ENCODE measurements at places on chromosomes 7 and 10. TPM values are rescaled to one million over a fixed set of nuclear protein-coding genes. Genes with fewer than 3 reads are reported as not detected.

DNA sequence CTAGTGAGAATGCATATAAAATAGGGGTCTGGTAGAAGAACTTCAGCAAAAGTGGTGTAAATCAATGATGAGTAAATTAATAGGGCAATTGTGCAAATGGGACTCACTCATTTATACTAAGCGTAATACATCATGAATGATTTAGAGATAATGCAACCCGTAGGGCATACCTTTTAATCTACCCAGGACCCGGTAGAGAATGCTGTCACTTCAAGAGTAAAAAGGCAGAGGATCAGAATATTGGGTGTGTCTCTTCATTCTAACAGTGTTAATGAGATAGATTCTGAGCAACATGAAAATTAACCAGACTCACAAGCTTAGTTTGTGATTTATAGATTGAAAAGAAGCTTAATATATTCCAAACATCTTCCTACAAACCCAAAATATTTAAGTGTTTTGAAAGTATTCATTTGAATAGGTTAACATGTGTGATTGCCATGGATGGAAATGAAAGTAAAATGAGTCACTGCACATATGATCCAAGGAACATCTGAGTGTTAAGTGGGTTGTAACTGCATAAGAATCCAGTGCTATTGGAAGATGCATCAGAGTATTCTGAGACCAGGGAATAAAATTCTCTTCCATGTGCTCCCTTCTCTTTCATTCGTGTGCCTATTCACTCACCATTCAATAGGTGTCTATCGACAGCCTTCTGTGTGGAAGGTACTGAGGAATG is 690.6 kb downstream of the AUTS2 start:
- DNase-seq = no peak

CACNB2 gene
- total RNA-seq = not detected

- no peak for DNase-seq
Observed at GRCh38 chr7:83648464-83649241, at the start of gene SEMA3E. SEMA3E (minus strand) TSS chr7:83649139.

GRCh38 chr10:121735263-121735662 is 137.0 kb upstream of the FGFR2 start:
- DNase-seq = peak; percentile 9

- peak; percentile 92 for DNase-seq
Observed at GRCh38 chr7:100088621-100089457, at the start of gene COPS6. COPS6 (plus strand) TSS chr7:100088969; CDS start chr7:100088991, 22 bp downstream.

GAD2 gene
- not detected for total RNA-seq

DNA sequence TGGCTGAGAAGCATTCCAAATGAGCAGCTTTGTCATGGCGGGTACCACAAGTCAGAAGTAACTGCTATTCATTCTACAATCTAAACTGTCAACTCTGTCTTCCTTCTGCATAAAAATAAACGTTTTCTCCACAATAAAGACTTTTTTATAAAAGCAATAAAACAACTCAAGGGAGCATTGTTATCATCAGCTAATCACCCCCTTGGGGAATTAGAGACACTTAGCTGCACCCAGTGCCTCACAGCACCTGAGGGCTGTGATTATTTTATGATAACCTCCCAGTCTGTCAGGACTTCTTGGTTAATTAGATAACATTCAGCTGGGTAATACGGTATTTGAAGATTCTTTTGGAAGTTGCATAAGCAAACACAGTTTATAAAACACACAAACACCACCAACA is 155.6 kb downstream of the PPP1R3A start:
- no peak for DNase-seq

DNA sequence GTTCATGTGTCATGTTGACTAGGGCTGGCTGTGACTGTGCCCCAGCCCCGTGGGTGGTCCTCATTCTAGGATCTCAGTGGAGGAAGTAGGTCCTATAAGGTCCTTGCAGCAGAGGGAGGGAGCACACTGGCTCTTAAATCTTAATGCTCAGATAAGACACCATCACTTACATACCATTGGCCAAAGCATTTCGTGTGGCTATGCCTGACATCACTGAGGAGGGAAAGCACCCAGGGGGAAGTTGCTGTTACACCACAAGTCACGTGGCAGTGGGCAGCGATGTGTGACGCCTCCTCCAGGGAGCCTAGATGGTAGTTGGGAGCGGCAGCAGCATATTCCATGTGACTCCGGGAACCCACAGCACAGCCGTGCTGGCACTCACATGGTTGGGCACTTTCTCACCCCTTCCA is 224.7 kb upstream of the SH2B2 start:
- no peak for DNase-seq

SEMA3E gene
- 0.04 TPM for total RNA-seq

- DNase-seq = peak; percentile 69
Observed at GRCh38 chr7:129835569-129835968, 117.2 kb downstream of the UBE2H start.

DNA sequence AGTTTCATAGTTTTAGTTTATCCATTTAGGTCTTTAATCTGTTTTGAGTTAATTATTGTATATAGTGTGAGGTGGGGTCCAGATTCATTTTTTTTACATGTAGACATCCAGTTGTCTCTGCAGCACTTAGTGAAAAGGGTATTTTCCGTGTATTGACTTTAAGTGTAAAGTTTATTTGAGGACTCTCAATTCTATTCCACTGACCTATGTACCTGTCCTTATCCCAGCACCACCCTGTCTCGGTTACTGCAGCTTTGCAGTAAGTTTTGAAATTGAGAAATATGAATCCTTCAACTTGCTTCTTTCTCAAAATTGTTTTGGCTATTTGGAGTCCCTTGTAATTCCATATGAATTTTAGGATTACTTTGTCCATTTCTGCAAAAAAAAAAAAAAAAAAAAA is 29.8 kb downstream of the FHIP2A start:
- DNase-seq = no peak

VSTM4 gene
- 4.5 TPM for total RNA-seq

DNA sequence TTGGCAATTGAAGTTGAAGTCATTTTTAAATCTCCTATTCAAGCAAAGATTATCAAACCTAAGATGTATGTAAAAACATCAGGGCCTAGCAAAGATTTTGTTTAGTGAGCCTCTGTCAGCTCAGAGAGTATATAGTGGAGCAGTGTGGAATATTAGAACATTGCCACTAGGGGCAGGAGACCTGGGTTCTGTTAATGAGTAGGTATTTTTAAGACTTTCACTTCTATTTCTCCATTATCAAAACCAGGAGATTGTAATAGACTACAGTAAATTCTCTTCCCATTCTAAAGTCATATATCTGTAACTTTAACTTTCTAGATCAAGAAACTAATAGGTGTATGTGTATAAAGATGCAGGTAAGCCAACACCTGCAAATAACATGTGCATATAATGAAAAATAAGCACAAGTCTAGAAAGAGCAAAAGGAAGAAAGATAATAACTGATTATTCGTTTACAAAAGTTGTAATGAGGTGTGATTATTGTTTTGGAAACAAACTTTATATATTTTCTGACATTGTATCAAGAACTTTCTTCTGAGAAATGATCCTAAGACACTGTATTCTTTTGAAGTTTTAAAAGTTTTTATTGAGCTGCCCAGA is 64.4 kb downstream of the KCND2 start:
- DNase-seq = peak; percentile 21

AKR1D1 gene
- not detected for total RNA-seq
